Activated CD4-positive, CD25-positive, alpha-beta regulatory T cell treated with anti-CD3 and anti-CD28 coated beads, Interleukin-2, amount 50 U/mL, for 72 hours (primary cell): ENCODE measurements at places on chromosomes 5 and 9.
A peak's percentile ranks its signal among the peaks of the same experiment; 100 is the strongest.

DNA sequence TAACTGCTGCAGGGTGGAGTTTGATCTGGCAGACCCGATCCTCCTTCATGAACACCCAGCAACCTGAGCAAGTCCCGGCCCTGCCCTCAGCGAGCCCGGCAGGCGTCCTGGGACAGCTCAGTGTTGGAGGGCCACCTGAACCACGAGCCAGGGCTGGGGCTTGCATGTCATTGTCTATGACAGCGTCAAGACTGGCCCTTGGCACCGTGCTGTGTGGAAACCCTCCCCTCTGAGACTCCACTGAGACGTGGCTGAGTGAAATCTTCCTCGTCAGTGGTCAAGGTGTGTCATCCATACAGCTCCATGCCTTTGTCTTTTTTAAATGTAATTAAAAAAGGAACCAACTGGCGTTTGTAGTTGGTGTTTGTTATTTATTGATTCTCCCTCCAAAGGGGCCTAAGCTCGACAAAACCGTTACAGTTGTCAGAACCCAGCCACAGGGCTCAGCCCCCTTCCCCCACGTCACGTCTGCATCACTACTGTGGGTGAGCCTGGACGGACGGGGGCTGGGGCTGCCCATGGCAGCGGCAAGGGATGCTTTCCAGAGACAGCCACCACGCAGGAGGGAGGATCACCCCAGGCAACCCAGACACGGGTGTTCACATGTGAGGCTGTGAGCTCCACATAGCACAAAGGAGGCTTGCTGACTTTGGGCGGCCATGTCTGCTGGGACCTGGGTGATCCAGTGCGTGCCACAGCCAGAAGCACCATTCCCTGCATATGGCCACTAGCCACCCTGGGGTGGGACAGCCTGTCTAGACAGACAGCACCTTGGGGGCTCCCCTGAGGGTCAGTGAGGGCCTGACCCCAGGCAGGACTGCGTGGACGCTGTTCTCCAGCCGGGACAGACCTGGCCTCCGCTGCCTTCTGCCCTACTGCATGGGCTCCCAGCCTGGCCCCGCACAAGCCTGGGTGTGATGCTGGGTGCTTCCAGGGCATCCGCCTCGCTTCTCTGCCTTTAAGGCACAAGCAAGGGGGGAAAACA lies 7.3 kb downstream of the UCK1 start:
- no peak for DNase-seq

DNA sequence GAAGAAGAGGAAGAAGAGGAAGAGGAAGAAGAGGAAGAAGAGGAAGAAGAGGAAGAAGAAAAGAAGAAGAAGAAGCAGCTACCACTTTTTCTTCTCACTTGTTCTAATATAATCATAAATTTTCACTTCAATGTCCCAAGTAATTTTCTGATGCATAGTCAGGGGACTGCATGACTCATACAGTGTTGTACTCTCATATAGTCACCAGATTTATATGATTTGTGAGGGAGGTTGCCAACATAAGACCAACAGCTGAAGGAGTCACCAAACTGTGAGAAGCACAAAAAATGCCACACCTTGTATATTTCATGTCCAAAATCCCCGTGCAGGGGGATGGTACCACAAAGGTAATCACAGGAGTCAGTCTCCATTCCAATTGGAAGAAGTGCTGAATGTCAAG lies 32.7 kb upstream of the DMRTA1 start:
- no peak for DNase-seq

- DNase-seq = no peak
Measured at GRCh38 chr5:31577438-31577837, 45.3 kb downstream of the C5orf22 start.

GRCh38 chr9:111961575-111961974 lies 65.0 kb downstream of the UGCG start:
- no peak for DNase-seq

DNA sequence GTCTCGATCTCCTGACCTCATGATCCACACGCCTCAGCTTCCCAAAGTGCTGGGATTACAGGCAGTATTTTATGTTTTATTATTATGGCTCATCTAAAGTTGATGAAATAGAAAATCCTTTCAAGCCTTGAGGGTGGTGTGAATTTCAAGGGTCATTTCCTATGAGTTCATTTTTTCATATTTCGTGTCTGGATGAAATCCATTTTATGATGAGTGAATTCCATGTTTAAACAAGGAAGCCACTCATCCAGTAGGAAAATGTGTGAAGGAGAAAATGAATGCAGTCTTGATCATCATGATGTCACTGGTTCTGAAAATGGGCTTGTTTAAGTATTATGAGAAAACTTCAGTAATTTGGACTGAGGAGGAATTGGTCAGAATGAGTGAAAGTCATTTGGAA lies 74.6 kb upstream of the ZSWIM6 start:
- DNase-seq = no peak

- no peak for DNase-seq
Measured at GRCh38 chr9:136138566-136138965, 19.9 kb upstream of the TMEM250 start.

GRCh38 chr5:14190194-14191164 lies 47.3 kb downstream of the TRIO start:
- DNase-seq = no peak

- DNase-seq = no peak
Measured at GRCh38 chr5:74673011-74673790, 11.8 kb upstream of the HEXB start.

DNA sequence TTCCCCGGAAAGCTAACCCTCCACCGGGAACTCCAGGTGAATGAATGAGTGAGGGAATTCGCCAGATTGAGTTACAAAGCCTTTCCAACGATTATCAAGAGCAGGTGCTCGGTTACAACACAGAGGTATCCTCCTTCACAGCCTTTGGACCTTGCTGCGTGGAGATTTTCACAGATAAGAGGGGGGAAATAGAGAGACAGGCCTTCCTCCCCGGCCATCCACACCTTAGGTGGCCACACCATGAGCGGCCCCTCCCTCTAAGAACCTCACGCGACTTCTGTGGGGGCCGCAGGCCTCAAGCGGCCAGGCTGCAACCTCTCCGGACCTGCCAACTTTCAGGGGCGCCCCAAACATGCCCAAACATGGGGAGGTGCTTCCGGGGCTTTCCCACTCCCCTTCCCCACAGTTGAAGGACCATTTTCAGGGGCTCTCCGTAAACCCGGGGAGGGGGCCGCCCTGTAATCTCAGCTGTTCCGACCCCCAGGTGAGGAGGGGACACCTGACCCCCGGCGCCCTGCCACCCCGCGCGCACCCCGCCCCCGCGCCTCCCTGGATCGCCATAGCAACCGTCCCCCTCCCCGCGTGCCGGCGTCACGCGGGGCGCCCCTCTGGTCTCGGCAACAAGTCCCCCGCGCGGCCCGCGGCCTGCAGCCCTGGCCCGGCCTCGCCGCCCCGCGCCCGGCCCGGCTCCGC lies 603 bp downstream of the DENND1A start:
- peak; percentile 54 for DNase-seq

GRCh38 chr5:73816656-73817420 lies 190.8 kb downstream of the ARHGEF28 start:
- DNase-seq = no peak

- DNase-seq = no peak
Measured at GRCh38 chr5:116652196-116652729, 77.6 kb upstream of the SEMA6A start.

GRCh38 chr5:132820162-132820754 lies 7.2 kb downstream of the SOWAHA start:
- peak; percentile 89 for DNase-seq

DNA sequence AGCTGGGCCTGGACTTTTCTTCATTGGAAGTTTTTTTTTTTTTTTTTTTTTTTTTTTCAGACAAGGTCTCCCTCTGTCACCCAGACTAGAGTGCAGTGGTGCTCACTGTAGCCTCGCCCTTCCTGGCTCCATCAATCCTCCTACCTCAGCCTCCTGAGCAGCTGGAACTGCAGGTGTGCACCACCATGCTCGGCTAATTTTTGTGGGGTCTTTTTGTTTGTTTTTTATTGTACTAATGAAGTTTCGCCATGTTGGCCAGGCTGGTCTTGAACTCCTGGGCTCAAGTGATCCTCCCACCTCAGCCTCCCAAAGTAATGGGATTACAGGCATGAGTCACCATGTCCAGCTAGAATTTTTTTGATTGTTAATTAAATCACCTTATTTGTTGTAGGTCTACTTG lies 3.6 kb downstream of the DNAJC18 start:
- DNase-seq = no peak

- DNase-seq = no peak
Measured at GRCh38 chr5:38456657-38457399, 99.6 kb downstream of the LIFR start.

GRCh38 chr5:135740475-135740874 lies 94.0 kb upstream of the SLC25A48 start:
- DNase-seq = no peak

DNA sequence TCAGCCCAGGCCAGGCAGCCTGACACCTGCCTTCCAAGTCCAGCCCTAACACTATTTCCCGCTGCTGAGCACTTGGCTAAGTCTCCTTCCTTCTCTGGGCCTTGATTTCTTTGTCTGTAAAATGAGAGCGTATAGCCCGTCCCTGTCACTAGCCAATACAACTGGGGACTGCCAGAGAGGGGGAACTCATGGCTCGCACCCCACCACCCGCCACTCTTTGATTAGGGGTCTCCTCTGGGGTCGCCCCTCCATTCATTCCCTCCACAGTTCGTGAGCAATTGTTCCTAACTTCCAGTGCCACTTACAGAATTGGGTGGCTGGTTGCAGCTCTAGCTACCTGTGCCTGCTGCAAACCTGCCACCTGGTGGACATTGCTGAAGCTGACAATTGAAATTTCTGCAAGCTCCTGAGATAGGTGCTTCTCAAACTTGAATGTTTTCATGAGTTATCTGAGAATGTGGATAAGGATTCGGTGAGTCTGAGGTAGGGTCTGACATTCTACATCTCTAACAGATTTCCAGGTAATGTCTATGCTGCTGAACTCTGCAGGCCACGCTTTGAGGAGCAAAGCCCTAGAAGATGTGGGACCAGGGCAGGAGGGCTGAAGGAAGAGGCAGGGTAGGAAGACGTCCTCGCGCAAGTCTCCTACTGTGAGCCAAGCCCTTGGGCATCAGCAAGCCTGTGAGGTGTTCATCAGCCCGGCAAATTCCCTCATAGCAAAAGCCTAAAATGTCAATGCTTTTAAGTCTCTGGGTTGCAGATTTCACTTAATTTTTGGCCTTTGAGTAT lies 13.3 kb upstream of the RECK start:
- peak; percentile 56 for DNase-seq

DNA sequence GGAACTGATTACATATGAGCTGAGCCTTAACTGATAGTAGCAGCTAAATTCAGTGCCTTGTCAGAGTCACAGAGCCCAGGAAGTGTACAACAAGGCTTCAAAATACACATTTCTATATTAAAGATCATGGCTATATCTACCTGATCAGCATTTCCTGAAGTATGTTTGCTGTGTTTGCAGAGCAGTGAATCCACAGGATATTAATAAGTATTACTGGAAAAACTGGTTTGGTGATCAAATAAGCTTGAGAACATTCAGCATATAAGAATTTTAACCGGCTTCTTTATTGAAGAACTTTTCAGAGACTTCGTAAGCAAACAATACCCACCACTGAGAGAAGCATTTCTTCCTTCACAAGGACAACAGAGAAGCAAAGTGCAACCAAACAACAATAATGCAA lies 227.0 kb downstream of the ELAVL2 start:
- DNase-seq = no peak

DNA sequence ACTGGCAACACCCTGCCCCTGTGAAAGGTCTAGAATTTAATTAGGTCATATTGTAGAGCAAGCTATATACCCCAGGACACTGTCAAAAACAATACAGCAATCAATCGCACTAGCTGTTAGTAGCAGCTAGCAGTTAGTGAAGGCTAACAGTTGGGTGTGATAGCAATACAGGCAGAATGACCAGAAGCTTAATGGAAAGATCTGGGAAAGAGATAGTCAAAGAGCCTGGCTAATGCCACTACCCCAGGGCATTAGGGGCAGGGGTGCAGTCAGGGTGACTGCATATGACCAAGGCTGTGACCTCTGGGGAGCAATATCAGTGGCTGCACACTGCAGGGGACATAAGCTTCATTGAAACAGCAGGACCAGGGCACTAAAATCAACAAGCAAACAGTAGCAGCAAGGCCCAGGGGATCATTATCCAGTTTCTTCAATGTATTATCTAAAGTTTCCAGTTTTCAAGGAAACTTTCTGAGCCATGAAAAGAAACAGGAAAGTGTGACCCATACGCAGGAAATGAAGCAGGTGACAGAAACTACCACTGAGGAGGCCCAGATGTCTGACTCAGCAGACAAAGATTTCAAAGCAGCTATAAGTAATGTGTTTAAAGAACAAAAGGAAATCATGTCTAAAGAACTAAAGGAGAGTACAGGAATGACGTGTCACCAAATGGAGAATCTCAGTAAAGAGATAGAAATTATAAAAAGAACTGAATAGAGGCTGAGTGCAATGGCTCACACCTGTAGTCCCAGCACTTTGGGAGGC lies 82.4 kb downstream of the ZNF354C start:
- DNase-seq = no peak

DNA sequence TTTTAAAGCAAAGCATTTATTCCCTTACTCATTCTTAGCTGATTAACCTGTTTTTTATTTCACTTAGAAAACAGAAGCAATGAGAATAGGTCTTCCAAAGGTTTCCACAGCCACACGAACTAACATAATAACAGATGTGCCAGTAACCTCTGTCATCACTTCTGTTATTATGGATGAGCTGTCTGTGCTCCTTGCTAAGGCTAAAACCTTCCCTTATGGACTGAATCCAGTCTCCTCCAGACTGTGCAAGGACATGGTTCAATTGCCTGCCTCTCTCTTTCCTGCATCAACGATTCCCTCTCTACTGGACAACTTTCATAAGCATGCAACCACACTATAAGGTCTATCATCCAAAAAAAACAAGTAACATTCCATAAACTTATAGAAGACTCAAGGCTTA lies 1446.2 kb downstream of the MAT2B start:
- no peak for DNase-seq

DNA sequence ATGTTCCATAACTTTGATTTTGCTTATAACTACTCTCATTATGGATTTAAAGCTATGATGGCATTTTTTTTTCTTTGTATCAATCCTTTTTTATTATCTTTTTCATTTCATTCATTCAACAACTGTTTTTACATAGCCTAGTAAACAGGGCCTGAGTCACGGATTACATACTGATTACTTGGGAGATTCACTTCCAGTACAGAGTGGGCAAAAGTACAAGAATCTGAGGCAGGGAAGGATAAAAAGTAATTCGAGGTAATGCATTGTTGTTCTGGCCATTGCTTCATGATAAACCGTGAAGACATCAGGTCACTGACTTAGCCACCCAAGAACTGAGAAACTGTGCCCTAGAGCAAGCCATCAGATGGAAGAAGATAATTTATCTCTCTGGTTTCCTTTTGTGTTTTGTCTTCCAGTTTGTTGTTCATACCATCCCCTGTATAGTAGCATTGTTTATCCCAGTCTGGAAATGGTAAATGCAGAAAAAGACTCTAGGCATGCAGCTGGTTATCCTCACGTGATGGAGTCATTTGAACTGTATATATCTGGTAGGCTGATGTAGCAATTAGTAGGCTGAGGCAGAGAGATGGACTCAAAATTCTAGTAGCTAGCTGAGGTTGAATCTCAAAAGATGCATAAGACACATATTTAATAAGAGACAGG lies 145.6 kb downstream of the CNTLN start:
- no peak for DNase-seq
